Fibroblast of lung (primary cell): ENCODE measurements at places on chromosomes 1 and 21. TPM values are rescaled to one million over a fixed set of nuclear protein-coding genes. Genes with fewer than 3 reads are reported as not detected.

GRCh38 chr21:17197996-17198395 lies 314.8 kb upstream of the CXADR start:
- no peaks in the 10 kb centered on the region for H3K36me3 ChIP-seq
- H3K27me3 ChIP-seq: no peaks in the 10 kb centered on the region
- DNase-seq: peak; percentile 18
- H3K4me1 ChIP-seq: no peaks in the 10 kb centered on the region
- H3K4me3 ChIP-seq: no peak overlapping the region

DNA sequence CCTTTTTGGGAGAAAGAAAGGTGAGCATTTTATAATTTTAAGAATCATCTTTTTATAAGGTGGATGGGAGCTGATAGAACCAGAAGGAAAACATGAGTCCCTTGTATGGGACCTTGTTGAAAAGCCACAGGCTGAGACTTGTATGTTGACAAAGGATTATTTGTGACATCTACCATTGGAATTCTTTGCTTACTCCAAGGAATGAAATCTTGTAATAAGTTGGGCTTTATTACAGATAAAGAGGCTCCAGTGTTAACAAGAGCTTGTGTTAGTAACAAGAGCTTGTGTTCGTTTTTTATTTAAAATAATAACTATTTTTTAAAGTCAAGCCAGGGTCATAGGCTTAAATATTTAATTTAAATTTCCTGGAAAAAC lies 201.1 kb upstream of the CHRM3 start:
- no peaks in the 10 kb centered on the region for H3K4me1 ChIP-seq
- no peaks in the 10 kb centered on the region for H3K36me3 ChIP-seq
- H3K27ac ChIP-seq: no peak overlapping the region
- H3K27me3 ChIP-seq: no peaks in the 10 kb centered on the region
- no peak overlapping the region for H3K4me3 ChIP-seq
- no peak for DNase-seq

F5 gene
- total RNA-seq: under 0.01 and 0.26 TPM in 2 replicates

DNA sequence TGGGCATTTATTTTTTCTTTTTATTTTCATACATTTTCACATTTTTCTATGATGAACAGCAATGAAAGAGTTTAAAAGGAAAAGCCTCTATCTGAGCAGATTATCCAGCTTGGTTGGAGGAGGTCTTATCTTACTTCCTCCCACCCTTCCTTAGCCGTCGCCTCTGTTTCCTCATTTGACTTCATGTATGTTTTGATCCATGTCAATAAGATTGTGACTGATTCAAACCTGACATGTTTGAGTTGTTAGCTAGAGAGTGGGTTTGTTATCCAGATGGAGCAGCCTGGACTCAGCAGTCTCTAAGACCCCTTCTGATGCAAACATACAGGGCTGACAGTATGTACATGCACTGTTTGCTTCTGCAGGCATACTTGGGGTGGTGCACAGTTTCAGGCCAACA lies 31.2 kb downstream of the MACO1 start:
- no peaks in the 10 kb centered on the region for H3K4me1 ChIP-seq
- no peak overlapping the region for H3K4me3 ChIP-seq
- no peaks in the 10 kb centered on the region for H3K27me3 ChIP-seq
- DNase-seq: no peak

DNA sequence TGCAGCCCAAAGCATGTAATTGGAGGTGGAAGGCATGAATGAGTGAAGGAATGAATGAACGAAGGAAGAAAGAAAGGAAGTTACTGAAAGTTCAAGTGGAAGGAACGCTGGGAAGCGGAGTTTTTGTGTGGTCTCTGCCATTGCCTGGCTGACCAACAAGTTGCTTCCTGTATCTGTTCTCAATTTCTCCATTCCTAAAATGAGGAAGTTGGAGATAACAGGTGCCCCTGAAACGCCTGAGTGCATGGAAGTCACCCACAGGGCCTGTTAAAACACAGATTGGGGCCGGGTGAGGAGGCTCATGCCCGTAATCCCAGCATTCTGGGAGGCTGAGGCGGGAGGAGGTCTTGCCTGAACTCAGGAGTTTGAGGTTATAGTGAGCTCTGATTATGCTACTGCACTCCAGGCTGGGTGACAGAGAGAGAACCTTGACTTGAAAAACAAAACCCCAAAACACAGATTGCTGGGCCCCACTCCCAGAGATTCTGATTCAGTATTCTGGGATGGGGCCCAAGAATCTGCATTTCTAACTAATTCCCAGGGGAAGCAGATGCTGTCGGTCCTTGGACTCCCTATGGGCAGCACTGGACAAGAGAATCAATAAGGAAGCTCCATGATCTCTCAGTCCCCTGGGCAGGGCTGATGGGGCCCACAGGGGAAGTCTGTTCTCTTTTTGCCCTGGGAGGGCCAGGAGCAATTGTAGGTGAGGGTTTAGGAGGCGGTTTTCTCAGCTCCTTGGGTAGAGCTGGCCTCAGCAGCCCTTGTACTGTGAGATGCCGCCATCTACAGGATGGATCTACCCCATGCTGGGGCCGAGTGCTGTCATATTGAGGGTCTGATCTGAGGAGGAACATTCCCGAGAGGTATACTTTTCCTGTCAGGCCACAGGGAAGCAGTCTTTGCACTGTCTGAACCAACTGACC lies 3.3 kb upstream of the CNR2 start:
- no peak overlapping the region for H3K27ac ChIP-seq
- H3K4me1 ChIP-seq: no peaks in the 10 kb centered on the region
- no peaks in the 10 kb centered on the region for H3K27me3 ChIP-seq
- DNase-seq: peak; percentile 60
- H3K4me3 ChIP-seq: no peak overlapping the region
- H3K36me3 ChIP-seq: no peaks in the 10 kb centered on the region

DNA sequence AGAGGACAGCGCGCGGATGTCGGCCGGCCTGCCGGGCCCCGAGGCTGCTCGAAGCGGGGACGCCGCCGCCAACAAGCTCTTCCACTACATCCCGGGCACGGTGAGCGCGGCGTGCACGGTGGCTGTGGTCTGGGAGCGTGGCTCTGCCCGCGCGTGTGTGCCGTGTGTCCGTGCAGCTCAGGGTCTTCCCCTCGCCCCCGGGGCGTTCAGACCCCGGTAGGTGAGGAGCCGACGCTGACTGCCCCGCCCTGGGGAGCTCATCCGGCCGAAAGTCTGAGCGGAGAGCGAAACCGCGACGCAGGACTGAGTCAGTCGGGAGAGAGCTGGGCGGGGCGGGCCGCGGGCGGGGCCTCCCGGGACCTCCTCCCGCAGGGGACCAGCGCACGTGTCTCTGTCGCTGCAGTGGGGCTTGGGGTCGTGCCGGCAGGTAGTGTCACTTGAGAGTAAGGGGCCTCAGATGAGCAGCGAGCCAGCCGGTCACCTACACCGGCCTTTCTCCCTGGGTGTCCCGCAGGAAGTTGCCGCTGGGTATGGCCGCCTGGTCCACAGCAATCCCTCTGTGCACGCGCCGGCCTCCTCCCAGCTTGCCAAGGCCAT lies 520 bp downstream of the PLEKHN1 start:
- peaks cover 10% of the 10 kb centered on the region for H3K36me3 ChIP-seq
- no peaks in the 10 kb centered on the region for H3K27me3 ChIP-seq
- peak overlapping the region; percentile 90 for H3K27ac ChIP-seq
- peak overlapping the region; percentile 41 for H3K4me3 ChIP-seq
- peak; percentile 47 for DNase-seq
- H3K4me1 ChIP-seq: peaks cover 5% of the 10 kb centered on the region

DNA sequence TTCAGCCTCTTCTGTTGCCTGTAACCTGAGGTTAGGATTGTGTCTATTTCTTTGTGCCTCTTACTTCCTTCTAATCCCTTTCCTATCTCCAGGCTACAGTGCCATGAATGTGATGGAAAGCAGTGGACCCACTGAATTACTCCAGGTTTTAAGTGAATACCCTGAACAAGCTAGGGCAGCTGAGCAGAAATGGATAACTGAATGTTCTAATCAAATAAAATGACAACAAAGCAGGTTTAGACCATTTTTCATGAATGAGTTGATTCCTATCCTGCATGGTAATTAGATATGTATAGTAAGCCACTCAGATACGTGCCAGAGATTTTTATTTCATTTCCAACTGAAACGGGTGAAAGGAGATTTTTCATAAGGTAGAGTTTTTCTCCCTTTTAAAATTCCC lies 127.5 kb upstream of the ZP4 start:
- no peak overlapping the region for H3K4me3 ChIP-seq
- no peaks in the 10 kb centered on the region for H3K27me3 ChIP-seq
- H3K4me1 ChIP-seq: no peaks in the 10 kb centered on the region
- no peaks in the 10 kb centered on the region for H3K36me3 ChIP-seq
- DNase-seq: no peak
- H3K27ac ChIP-seq: no peak overlapping the region

DNA sequence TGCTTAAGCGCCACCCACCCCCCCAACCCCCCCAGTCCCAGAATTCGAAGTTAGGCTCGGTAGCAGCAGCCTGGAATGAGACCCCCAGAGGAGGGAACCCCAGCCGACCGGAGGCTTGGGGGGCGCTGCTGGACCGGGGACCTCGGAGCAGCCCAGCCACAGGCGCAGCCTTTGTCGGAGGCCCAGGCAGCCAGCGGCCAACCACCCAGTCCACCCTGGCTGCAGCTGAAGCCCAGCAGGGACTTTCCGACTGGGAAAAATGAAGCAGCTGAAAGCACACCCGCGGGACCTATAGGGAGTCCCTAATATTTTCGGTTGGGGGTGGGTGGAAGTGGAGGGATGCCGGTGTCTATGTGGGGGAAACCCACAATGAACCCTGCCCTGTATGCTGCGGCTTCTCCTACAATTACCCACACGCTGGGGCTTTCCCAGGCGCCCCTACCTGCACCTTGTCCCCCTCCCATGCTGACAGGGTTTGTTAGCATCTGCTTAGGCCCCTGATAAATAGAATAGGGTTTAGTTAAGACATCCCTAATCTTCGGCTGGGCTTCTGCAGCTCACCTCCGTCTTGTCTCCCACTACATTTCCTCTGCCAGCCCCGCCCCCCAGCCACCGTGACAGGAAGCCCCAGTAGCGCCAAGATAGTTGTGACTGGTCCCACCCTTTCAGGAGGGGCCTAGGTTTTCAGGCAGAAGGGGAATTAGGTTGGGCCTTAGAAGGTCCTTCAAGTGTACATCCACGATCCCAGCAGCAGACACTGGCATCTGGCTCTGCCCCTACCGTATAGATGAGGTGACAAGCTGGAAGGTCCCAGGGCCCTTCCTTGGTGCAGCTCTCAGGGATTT lies 838 bp downstream of the CCDC28B start:
- H3K27me3 ChIP-seq: no peaks in the 10 kb centered on the region
- peaks cover 20% of the 10 kb centered on the region for H3K4me1 ChIP-seq
- H3K27ac ChIP-seq: peak overlapping the region; percentile 99
- DNase-seq: peak; percentile 46
- peaks cover 9% of the 10 kb centered on the region for H3K36me3 ChIP-seq

RORC gene
- total RNA-seq: under 0.01 and 0.17 TPM in 2 replicates

RPTN gene
- not detected in 2 replicates for total RNA-seq

RGS4 gene
- 36.5 and 63.3 TPM in 2 replicates for total RNA-seq

DNA sequence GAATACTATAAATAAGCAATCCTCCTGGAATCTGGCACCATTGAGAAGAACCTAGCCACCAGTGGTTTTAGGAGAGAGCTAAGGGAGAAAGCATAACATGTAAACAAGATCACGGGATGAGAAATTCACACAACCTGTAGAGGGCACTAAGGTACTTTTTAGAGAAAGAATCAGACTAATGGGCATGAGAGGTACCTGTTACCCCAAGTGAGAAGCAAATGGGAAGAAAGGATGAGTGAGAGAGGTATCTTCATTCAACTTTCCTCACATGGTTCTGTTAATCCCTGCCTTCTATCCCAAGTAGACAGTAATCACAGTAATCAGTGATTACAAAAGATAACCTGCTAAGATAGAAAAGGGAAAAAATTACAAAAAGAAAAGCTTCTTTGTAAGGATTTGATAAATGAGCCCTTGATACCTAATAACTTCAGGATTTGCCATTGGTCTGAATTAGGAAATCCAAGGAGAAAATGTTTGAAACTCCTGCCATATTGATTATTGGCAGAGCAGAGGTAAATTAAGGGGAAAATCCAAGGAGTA lies 251.1 kb upstream of the ADGRL2 start:
- H3K27ac ChIP-seq: no peak overlapping the region
- H3K4me1 ChIP-seq: no peaks in the 10 kb centered on the region
- no peak overlapping the region for H3K4me3 ChIP-seq
- no peaks in the 10 kb centered on the region for H3K36me3 ChIP-seq

- H3K4me3 ChIP-seq: no peak overlapping the region
- H3K27me3 ChIP-seq: no peaks in the 10 kb centered on the region
- DNase-seq: no peak
- no peak overlapping the region for H3K27ac ChIP-seq
- no peaks in the 10 kb centered on the region for H3K36me3 ChIP-seq
- no peaks in the 10 kb centered on the region for H3K4me1 ChIP-seq
Measured at GRCh38 chr1:236433819-236434315, 39.8 kb downstream of the EDARADD start.

DNA sequence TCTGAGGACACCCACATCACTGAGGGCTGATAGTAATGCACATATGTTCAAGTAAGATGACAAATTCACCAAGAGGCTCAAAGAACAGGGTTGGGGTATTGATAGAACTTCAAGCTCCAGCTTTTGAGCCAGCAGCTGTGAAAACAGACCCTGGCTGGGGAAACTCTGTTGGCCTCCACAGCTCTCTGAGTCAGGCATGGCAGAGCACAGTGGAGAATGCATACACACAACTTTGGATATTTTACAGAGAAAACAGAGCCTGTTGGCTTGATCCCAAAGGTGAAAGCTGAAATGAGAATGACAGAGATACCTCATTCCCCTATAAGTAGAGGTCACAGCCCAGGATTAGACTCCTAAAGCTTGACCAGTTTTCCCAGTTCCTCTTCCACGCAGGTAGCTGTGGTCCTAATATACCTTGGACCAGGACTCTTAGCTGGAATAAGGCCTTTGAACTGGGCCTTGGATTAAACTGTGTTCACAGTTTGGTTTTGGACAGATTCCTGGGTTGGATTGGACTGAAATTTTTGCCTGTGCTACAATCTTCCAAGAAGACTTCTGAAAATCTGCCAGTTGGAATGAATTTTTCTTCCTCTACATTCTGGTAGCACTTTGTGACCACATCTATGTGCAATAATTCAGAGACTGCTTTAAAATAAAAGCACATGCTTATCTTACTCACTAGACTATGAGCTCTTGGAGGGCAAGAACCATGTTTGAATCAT lies 101.6 kb upstream of the HMGB4 start:
- no peaks in the 10 kb centered on the region for H3K27me3 ChIP-seq
- no peak for DNase-seq
- no peak overlapping the region for H3K4me3 ChIP-seq
- no peaks in the 10 kb centered on the region for H3K36me3 ChIP-seq

DNA sequence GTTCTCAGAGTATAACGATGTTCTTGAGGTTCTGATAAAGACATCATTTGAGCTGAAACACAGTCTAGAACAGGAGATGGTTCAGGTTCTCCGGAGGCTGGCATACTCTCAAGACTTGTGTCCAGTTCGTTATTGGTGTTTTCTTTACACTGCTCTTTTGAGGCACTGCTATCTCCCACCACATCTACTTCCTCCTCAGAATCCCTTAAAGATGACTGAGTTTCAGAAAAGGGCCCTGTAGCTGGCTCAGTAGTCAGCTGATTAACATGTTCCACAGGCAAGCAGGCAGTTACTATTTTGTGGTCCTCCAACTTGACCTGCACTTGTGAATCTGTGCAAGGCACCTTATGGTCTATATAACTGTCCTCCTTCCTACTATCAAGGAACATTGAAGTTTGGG lies 50.2 kb downstream of the ZZZ3 start:
- H3K27me3 ChIP-seq: no peaks in the 10 kb centered on the region
- H3K4me3 ChIP-seq: no peak overlapping the region
- H3K27ac ChIP-seq: no peak overlapping the region
- peaks cover 4% of the 10 kb centered on the region for H3K36me3 ChIP-seq
- H3K4me1 ChIP-seq: no peaks in the 10 kb centered on the region

GRCh38 chr21:24197132-24197643 lies 1410.1 kb downstream of the MRPL39 start:
- no peaks in the 10 kb centered on the region for H3K27me3 ChIP-seq
- no peaks in the 10 kb centered on the region for H3K36me3 ChIP-seq
- no peak overlapping the region for H3K27ac ChIP-seq
- no peak for DNase-seq
